ENCODE measurements at places on chromosomes 2 and 18.

DNA sequence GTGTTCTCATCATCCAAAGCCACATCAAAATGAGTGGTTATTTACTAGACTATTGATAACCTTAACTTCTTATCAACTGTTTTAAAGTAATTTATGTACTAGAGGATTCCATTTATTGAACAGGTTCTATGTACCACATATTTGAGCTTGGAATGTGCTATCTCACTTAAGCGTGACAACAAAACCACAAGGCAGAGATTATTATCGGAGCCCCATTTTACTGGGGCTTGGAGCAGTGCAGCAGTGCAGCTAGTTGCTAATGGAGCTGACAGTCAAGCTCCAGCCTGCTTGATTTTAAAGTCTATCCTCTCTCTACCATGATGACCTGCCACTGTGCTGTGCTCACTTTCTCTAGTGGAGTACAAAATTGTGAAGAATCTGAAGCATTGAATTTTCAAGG, 24.6 kb downstream of the GCG start:
- peak; percentile 24 for DNase-seq

GRCh38 chr2:236657215-236657614, 87.6 kb downstream of the ACKR3 start:
- no peak for DNase-seq

- no peak for DNase-seq
These were observed 984.6 kb upstream of the CNTNAP5 start for GRCh38 chr2:123040506-123040905.

DNA sequence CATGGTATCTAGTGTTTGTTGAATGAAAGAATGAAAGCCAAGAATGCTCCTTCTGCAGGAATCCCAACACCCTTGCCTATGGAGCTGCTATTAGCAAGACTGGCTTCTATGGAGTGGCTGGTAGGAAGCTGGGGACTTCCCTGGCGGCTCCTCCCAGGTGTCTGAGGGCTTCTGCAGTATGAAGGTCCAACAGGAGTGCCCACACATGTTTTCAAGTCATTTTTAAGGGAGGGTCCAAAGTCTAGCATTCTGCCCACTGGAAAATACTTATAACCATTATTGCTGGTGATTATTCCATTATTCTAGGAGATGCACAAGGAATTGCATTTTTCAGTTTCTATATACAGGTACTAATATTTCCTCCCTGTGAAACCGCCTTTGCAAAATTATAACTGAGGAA, 21.9 kb upstream of the NPC1 start:
- no peak for DNase-seq

DNA sequence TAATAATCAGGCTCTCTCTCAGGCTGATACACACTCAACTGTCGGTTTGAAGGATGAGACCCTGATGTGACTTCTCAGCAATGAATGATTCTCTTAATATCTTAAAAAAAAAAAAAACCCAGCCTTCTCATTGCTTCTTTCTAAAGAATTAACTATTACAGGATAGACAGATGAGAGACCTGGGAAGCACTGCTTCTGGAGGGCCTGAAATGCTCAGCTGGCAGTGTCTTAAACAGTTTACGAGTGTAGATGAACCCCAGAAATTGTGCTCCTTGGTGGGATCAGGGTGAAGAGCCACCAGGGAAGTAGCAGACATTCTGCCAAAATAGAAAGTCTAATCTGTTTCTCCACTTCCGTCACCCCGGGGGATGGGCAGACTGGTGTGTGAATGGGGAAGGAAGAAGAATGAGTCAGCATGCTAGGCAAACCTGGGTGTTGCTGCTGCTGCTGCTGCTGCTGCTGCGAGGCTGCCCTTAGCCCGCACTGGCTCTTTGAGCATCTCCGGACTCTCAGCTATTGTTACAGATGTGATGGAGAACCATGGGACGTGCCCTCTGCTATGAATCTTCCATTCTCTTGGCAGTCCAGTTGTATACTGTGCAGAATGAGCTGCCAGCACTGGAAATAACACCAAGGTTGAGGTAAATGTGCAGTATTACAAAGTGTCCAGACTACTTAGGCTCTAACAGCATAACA, 158.4 kb downstream of the SETBP1 start:
- DNase-seq, result peak; percentile 77

DNA sequence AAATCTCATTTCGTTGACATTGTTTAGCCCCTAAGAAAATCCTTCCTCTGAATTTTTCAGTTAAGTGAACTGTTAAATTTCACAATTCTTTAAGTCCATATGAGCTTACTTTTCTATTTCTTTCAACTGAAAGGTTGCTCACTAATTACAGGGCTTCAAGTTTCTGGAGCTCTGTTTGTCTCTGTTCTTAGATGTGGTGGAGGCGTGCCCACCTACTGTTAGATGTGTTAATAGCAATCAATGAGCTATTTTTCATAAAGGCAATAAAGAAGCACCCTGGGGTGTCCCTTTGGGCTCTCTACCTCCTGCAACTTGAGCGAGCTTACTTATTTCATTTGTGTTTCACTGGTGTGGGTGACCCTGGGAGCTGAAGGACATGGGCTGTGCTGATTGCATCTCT, 25.0 kb downstream of the CREG2 start:
- no peak for DNase-seq

DNA sequence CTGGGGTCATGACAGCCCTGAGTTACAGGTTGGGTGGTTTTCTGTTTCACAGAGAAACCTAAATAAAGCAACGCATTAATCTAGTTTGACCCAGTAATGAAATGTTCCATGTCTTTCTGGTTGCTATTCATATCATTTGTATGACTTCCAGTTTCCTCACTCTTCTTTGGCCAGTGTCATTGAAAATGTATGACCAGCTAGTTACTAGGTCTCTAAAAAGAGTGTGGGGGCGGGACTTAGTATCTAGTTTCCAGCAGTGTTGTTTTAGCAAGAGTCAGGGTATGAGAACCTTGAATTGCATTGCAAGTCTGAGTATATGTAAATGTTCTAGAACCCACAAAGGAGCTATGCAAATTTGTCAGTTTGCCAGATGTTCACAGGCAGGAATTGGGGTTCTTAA, 47.7 kb downstream of the SLC9A2 start:
- no peak for DNase-seq

DNA sequence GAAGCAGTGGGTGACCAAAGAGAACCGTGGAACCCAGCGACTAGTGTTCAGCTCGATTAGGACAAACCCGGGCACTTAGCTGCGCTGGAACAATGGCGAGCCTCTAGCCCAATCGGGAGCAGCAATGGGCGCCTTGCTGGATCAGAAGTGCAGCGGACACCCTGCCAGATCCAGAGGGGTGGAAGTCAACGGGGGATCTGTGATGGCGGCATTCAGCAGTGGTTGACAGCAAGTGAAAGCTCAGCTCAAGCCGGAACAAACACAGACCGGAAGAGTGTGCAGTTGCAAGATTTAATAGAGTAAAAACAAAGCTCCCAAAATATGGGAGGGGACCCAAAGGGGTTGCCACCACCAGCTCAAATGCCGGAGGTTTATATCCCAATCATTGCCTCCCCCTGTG, 478.7 kb upstream of the REG3G start:
- DNase-seq, result no peak

GRCh38 chr2:237650455-237650850, 23.1 kb downstream of the LRRFIP1 start:
- DNase-seq, result no peak

DNA sequence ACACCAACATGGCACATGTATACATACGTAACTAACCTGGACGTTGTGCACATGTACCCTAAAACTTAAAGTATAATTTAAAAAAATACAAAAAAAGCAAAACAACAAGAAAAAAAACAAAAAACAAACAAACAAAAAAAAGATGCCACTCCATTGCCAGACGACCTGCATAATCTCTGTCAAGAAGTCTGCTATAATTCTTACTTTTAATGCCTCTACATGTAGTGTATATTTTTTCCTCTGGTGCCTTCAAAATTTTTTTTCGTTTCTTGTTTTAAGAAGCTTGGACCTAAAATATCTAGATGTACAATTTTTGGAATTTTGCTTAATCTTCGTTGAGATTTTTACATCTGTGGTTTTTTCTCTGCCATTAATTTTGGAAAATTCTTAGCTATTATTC, 235.6 kb upstream of the ZNF521 start:
- peak; percentile 3 for DNase-seq

GRCh38 chr2:195706161-195706900, 49.3 kb downstream of the SLC39A10 start:
- peak; percentile 83 for DNase-seq

GRCh38 chr2:16256601-16257321, 316.4 kb downstream of the MYCN start:
- DNase-seq, result no peak

- DNase-seq, result peak; percentile 68
These were observed 3.5 kb downstream of the CRIM1 start for GRCh38 chr2:36359067-36359466.

DNA sequence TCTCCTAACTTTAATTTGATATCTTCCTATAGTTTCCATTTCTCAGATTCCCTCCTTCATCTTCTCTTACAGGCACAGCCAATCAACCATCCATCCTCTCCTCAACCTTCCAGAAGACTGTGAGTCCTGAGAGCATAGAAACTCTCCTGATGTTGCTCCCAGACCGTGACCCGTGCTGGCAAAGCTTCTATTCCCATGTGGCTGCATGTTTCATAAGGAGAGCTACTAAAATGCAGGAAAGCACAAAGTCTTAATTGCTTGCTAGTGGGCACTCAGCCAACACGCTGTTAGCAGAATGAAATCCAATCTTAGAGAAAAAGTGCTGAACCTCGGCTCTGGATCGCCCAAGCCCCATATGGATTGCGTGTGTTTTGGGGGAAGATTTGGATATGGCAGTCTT, 1244.7 kb upstream of the ZEB2 start:
- peak; percentile 59 for DNase-seq

Data from fibroblast of lung (primary cell).